Activated T-helper 1 cell treated with Interleukin-2 at 50 U/mL for 16 hours (primary cell): ENCODE measurements at places on chromosomes 4 and X.

DNA sequence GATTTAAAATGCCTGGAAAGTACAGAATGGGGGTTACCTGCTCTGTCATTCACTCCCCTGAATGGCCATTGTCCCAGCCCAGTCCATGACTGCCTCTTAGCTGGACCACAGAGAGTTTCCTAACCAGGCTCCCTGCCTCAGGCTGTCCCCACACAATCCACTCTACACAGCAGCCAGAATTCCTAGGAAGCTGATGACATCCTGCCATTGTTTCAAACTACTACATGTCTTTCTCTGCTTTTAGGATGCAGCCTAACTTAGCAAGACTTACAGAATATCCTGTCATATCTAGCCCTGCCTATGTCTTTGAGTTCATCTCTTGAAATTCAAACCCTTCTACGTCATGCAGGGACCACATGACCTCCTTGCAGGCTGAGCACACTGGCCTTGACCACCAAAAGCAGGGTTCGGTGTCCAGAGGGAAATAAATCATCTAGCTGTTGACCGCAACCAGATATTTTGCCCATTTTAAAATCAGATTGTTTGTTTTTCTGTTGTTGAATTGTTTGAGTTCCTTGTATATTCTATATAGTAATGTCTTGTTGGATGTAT lies 16.1 kb upstream of the CRMP1 start:
- no peak for DNase-seq

DNA sequence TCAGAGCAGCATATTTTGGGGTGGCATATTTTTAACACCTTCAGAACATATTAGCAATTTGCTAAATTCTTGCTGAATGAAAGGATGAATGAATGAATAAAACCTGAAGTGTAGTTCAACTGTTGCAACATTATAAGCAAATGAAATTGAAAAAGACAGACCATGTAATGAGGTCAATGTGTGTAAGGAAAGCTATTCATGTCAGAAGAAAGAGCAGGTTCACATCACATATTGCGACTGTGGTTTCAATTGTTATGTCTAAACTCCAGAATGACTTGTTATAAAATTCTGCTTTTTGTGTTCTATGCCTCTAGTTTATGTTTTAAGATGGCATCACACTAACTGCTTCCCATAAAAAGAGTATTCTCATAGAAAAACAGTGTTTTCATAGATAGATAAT lies 32.9 kb upstream of the DSPP start:
- DNase-seq, result no peak

GRCh38 chr4:178598672-178599071 lies 1156.4 kb upstream of the AGA start:
- DNase-seq, result no peak

DNA sequence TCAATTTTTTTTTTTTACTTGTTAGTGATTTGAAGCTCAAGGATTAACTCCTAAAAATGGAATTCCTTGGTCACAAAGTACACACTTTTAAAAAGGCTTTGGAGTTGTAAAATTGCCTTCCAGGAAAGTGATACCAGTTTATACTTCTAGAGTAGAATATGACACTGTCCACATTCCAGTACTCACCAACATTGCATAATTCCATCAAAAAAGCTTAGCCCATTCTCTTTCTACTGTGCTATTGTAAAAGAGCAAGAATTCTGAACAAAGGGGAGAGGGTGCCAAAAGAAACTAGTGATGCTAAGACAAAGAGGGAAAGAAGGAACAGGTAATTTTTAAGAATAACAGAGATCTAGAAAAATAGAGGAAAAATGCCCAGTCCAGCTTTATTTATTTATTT lies 10.4 kb upstream of the PHOX2B start:
- DNase-seq, result no peak

- DNase-seq, result peak; percentile 22
These were observed 234.8 kb upstream of the JADE1 start for GRCh38 chr4:128574706-128575105.

DNA sequence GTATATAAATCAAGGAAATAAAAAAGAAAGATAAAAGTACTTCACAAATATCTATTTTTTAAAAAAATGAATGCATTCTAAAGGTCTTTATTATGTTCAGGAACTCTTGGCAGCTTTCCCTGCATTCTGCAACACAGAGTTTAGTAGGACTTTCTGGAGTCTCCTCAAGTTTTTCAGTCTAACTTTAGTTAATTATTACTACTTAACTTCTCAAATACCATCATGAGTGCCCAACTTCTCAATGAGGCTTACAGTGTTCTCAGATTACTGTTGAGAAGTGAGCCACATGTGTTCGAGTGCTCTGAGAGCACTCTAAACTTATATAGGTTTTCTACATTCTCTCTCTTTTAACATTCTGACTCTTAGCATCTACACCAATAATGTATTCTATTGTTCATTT lies 1852.9 kb upstream of the PCDH10 start:
- no peak for DNase-seq

DNA sequence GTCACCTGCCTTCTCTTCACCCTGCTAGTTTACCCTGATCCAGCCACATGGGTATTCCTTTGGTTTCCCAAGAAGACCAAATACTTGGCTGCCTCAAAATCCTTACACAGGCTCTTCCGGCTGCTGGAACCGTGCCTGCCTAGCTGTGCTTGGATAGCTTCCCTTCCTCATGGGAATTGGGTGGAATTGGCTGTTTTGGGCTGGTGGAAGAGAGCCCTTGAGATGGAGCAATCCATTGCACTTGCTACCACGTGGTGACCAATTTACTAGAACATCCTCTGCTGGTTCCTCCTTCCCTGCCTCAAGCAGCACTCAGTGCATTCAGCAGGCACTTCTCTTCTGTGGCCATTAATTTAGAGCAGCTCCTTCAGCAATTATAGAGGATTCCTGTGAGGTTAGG lies 119.3 kb upstream of the AP1S2 start:
- DNase-seq, result no peak

DNA sequence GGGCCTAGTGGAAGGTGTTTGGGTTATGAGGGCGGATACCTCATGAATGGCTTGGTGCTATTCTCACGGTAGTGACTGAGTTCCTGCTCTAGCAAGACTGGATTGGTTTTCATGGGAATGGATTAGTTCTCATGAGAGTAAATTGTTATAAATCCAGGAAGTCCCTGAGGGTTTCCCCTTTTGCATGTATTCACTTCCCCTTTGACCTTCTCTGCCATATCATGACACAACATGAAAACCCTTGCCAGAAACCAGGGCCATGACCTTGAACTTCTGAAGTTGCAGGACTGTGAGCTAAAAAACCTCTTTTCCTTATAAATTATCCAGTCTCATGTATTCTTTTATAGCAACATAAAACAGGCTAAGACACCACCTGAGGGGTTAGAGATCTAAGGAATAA lies 529.7 kb upstream of the RPS6KA3 start:
- no peak for DNase-seq

GRCh38 chr4:630656-631055 lies 5.3 kb downstream of the PDE6B start:
- no peak for DNase-seq

GRCh38 chr4:74033739-74034138 lies 4.8 kb downstream of the CXCL3 start:
- no peak for DNase-seq

DNA sequence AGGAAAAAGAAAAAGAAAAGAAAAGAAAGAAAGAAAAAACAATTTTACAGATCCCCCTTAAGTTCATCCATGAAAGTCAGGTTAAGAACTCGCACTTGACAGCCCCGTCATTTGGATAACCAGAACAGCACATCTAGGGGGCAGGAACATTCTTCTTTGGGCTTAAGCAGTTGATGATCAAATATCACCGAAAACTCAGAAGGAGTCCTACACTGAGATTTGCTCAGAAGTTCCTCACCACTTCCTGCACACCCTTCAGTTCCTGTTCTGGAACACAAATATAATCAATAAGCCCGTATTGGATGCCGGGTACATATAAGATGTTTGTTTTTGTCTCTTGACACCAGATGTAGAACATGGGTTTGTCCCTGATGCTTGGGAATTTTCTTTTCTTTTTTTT lies 14.7 kb downstream of the NLGN3 start:
- no peak for DNase-seq

GRCh38 chr4:61934198-61934597 lies 734.1 kb downstream of the ADGRL3 start:
- DNase-seq, result no peak

- no peak for DNase-seq
These were observed 47.1 kb downstream of the FHDC1 start for GRCh38 chr4:152983221-152983620.

- DNase-seq, result no peak
These were observed 119.5 kb downstream of the RAB28 start for GRCh38 chr4:13364653-13365052.

GRCh38 chr4:111393781-111394180 lies 751.5 kb upstream of the FAM241A start:
- DNase-seq, result no peak

DNA sequence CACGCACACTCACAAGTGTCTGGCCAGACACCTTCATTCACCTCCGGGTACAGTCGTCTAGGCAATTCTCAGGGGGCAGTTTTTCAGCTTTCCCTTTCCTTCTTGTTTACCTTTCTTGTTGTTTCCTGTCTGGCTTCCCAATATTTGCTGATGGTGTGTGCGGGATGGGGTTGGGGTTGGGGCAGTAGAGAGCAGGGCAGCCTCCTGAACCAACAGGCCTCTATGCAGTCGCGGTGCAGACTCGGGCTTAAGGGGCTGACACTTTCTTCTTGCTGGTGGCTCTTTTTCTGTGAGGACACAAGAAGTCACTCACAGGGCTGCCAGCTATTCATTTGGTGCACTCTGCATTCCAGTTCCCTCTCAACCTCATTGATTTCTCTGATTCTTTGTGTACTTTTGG lies 56.4 kb downstream of the NBDY start:
- DNase-seq, result no peak

- no peak for DNase-seq
These were observed 22.7 kb upstream of the CD40LG start for GRCh38 chrX:136625246-136625645.

- no peak for DNase-seq
These were observed 145.1 kb downstream of the INPP4B start for GRCh38 chr4:142701017-142701416.

GRCh38 chrX:108399418-108400165 lies 38.6 kb downstream of the COL4A6 start:
- no peak for DNase-seq

GRCh38 chrX:124346877-124347241 lies 496 bp downstream of the SH2D1A start:
- no peak for DNase-seq

DNA sequence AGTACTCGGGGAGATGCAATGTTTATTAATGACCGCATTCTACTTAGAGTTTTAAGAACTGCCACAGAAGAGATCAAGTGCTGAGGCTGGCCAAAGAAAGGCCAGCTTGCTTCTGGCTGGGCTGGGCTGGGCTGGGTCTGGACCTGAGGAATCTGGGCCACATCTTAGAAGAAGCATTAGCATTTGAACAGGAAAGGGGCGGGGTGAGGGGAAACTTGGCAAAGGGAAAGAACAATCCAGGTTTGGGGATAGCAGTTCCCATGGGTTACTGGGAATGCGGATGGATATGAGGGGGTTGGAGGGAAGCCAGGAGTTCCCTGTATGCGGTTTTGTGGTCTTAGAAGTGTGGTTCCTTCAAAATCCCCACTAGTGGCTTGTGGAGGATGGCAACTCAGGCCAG lies 83.3 kb downstream of the CLDN34 start:
- DNase-seq, result no peak

DNA sequence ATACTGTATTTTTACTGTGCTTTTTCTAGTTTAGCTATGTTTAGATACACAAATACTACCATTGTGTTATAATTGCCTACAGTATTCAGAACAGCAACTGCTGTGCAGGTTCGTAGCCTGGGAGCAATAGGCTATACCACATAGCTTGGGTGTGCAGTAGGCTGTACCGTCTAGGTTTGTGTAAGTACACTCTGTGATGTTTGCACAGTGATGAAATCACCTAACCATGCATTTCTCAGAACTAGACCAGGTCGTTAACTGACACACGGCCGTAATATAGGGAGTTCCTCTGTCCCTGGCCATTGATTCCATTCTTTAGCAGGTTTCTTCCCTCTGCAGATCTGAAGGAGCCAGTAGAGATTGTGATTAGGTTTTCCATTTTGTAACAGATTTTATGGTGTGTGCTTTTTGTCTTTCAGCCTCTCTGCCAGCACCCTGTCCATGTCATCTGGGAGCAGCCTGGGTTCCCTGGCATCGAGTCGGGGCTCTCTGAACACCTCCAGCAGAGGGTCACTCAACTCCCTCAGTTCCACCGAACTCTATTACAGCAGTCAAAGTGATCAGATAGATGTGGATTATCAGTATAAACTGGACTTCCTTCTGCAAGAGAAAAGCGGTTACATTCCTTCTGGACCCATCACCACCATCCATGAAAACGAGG lies 59.5 kb downstream of the CLDN22 start:
- no peak for DNase-seq

DNA sequence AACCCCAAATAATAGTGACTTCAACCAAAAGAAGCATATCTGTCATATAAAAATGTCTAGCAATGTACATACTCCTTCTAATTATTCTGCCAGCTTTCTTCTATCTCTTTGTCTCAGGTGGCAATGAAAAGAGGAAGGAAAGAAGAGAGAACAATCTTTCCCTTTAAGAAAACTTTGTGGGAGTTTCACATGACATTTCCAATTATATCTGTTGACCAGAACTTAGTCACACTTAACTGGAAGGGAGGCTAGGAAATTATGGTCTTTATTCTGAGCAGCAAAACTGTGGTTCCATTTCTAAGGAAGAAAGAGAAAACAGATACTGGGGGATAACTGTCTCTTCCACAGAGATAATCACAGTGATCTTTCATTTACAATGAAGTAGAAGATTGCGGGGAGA lies 12.9 kb upstream of the MAOA start:
- DNase-seq, result no peak

- no peak for DNase-seq
These were observed 138.9 kb upstream of the MID1 start for GRCh38 chrX:10759141-10759799.

- DNase-seq, result no peak
These were observed 641.4 kb downstream of the ZNF674 start for GRCh38 chrX:45903781-45904201.

- no peak for DNase-seq
These were observed 188.2 kb downstream of the ARAP2 start for GRCh38 chr4:36056136-36056535.

GRCh38 chrX:45765767-45766166 lies 565.1 kb upstream of the DIPK2B start:
- DNase-seq, result no peak
